ENCODE measurements at places on chromosomes 12 and 14.

- no peak for DNase-seq
Observed at GRCh38 chr12:127690161-127690560, 576.8 kb upstream of the TMEM132C start.

DNA sequence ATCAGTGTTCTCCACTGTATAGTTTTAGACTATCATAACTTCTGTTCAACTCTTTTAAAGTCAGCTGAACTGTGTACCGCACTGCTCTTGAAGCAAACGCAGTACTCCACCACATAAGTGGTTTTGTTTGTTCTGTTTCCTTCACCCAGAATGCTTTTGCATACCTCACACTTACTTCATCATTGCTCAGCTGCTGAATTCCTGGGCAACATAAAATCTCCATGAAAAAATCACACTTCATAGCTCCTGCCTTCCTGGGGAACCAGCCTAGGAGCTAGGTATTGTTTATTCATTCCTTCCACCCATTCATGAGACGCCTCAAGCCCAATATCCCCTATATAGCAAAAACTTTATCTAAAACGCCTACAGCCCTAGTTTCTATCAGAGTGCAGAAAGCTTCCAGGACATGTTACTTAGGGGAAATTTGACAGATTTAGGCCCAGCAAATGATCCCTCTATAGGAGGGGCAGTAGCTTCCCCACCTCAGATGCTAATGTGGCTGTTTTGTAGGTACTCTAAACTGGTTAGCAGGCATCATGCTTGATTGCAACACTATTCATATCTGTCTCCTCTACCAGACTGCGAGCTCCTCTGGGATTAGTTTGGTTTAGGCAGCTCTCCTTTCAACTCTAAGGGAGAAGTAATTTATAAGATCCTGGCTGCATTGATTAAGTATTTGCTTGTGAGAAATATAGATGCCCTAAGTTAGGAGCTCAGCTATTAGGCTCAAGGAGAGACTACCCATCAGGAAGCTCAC lies 44.5 kb downstream of the LRRC9 start:
- DNase-seq, result no peak

- no peak for DNase-seq
Observed at GRCh38 chr12:92769124-92769901, 66.5 kb downstream of the PLEKHG7 start.

- no peak for DNase-seq
Observed at GRCh38 chr14:55098561-55098898, 30.5 kb upstream of the LGALS3 start.

DNA sequence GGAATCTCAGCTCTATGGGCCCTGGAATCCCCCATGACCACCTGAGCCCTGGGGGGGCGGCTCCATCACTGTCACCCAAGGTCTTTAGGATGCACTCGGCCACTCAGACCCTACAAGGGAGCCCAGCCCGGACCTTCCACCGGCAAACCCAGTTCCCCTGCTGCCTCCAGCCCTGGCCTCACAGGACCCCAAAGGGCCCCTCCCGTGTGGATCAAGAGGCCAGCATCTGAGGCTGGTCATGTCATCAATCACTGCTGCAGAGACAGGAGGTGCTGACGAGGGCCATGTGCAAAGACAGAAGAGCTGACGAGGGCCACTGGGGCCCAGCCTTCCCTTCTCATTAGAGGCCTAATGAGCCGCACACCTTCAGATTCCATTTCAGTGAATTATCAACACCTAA lies 39.0 kb upstream of the SFSWAP start:
- DNase-seq, result no peak

GRCh38 chr14:33307691-33308251 lies 369.1 kb downstream of the NPAS3 start:
- DNase-seq, result no peak

DNA sequence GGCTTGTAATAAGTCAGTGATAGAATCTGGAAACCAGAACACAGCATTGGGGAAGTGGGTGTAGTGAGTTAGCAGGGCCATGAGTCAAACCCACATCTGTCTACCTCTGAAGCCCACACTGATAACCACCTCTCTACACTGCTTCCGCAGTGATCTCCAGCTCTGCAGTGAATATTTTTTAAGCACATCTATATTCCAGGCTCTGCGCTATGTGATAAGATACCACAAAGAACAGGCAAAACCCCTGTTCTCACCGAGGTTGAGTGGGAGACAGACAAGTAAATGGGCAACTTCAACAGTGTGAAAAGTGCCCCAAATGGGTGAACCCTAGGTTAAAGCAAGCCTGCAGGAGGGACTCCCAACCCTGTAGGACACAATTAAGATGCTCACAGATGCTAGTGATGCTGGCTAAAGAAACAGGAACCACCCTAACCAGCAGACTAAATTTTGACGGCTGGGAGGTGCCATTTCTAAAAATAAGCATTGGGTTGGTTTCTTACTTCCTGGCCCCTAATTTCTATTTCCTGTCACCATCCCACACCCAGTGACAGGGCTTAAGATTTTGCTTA lies 375.0 kb downstream of the DPF3 start:
- DNase-seq, result peak; percentile 21

GRCh38 chr12:76158518-76159321 lies 74.2 kb upstream of the NAP1L1 start:
- peak; percentile 83 for DNase-seq

- DNase-seq, result no peak
Observed at GRCh38 chr14:77100961-77101360, 2.9 kb downstream of the CIPC start.

DNA sequence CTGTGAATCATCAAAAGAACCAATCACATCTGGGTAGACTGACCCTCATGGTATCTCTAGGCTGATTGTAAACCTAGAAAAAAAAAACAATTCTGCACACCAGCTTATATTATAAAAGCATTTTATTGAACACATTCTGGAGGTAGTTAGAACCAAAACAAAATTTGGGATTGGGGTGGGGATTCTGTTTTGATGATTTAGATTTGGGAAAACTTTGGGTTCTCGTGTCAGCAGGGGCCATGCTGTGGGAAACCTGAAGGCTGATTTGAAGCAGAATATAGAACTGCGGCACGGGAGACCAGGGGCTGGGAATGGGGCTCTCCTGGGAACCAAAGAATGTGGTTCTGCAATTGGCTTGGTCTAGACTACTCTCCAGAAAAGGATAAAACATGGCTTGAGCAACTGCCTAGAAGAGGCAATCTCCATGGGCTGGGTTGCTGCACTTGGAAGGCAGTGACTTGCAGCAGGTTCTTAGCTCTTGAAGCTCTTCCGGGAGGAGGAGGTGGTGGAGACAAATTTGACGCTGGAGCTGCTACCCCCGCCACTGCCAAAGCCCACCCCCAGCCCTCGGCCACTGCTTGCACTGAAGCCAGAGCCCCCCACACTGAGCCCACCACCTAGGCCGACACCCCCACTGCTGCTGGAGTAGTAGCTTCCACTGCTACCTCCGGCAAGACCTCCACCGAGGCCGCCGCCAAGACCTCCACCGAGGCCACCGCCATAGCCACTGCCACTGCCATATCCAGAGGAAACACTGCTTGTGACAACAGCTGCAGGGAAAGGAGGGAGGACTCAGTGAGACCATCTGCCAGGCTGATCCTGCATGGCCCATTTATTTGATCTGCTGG lies 5.5 kb downstream of the KRT5 start:
- no peak for DNase-seq

DNA sequence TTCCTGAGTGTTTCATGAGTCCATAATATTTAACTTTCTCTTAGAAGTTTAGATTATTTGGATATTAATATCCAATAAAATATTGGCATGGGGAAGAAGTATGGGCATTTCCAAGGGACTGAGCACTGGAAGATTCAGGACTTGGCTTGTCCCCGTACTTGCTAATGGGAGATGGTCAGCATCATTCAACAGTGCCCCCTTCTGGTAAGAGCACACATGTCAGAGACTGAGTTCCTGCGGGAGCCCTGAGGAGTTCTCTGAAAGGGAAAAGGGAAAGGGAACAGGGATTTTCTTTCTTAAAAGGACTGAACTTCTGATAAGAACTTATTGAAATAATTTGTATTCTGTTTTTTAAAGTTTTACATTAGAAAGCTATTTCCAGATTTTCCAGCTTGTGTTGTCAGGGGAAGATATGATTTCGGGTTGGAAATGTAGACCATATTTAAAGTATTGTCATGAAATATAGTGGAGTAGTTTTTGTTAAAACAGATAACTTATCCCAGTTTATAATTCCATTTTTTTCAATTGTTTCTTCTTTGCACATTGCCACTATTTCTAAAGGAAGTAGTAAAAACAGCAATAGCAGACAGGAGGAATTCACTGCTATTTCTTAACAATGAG lies 59.8 kb upstream of the C12orf71 start:
- peak; percentile 15 for DNase-seq

DNA sequence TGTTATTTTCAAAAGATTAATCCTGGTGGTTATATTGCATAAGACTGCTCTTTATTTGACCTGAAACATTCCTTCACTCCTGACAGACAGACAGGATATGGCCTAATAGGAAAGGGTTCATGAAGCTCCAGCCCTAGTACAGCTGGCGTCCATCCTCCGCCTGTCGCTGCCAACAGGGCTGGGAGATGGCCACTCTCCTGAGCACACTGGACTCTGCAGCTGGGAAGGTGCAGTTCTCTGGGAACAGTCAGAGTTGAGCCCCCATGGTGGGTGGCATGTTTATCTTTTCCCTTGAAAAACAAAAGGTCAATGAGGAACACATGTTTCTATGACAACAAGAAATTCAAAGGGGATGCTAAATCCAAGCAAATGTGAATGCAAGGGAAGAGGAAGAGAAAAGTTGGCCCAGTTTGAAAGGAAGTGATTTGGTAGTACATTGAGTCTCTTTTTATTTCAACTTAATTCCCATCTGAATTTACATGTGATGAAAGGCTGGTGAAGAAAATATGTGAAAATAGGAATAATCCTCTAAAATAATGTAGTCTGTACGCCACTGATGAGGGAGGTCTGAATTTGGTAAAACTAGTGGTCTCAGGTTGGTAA lies 89.9 kb upstream of the DCN start:
- DNase-seq, result no peak

GRCh38 chr12:74985293-74985985 lies 224.2 kb downstream of the KCNC2 start:
- DNase-seq, result no peak

DNA sequence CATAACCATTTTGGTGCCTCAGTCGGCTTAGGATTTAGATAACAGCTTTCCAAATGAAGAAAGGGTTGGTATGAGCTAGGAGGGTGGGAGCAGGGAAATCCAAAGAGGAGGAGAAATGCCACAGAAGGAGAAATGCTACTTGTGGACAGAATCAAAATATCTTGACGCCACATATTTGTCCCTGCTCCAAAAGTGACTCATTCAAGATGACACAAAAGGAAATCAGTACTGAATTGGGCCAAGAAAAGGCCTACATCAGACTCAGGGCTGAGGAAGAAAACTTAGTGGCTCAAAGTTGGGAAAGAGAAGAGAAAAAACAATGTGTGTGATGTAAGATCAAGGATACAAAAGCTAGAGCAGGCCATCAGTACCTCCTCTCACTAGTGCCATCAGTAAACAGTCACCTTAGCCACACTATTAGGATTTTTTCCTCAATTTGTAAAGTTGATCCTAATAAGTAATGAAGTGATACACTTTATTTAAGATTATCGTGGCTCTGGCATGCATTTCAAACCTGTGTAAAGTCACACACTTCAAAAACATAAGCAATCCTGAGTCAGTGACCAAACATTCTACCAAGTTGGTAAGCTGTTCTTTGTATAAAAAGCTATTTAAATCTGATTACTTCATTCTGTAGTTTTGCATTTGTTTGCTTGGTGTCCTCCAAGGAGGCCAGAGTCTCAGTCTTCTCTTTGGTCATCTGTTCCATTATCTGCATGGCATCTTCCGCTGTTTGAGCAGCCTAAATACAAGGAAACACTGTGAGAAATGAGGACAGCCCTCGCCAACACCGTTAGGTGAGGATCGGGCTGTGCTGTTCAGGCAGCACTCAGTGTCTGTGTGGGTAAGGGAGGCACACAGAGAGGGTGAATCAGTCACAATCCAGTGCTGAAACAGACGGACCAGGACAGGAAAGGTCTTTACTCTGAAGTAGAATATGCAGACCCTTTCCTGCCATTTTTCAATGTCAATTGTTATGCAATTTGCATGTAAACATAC lies 52.6 kb upstream of the VPS33A start:
- DNase-seq, result no peak

GRCh38 chr12:107178776-107179175 lies 85.4 kb upstream of the CRY1 start:
- no peak for DNase-seq

GRCh38 chr14:21846227-21846885 lies 172.7 kb upstream of the OR4E1 start:
- peak; percentile 44 for DNase-seq

DNA sequence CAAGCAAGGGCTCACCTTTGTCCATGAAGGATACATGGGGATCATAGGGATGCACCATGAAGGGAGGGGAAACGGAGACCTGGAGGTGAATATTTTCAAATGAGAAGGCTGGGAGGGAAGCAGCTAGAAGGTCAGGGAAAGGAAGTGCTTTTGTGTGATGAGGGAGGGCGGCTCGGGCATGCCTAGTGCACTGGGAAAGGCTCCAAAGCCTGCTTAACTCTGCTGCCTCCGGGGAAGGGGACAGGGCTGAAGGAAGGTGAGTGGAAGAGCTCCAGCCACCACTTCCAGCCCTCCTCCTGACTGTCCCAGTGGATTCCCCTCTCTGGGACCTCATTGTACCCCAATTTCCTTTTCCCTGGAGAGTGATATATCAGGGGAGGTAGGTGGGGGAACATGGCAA lies 149.4 kb upstream of the PRMT8 start:
- DNase-seq, result no peak

GRCh38 chr12:82555699-82556098 lies 131.0 kb upstream of the TMTC2 start:
- DNase-seq, result no peak

DNA sequence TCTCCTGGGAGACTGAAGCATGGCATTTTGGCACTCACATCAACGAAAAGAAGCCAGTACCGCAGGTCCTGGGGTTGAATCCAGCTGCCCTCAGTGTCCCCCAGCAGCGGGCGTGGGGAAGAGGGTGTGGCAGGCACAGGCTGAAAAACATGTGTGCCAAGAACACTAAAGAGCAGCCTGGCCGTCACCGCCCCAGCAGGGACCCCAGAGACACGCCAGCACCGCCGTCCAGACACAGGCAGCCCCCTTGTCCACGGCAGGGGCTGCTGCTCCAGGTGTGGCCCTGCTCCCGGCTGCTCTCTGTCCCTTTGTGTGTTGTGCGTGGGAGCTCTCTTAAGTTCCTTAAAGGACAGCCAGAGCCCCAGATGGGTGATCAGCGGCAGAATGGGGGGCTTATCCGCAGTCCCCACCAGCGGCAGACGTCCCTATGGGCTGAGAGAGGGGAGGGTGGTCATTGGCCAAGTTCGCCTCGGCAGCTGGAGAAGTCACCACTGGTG lies 556 bp downstream of the PHETA1 start:
- no peak for DNase-seq

DNA sequence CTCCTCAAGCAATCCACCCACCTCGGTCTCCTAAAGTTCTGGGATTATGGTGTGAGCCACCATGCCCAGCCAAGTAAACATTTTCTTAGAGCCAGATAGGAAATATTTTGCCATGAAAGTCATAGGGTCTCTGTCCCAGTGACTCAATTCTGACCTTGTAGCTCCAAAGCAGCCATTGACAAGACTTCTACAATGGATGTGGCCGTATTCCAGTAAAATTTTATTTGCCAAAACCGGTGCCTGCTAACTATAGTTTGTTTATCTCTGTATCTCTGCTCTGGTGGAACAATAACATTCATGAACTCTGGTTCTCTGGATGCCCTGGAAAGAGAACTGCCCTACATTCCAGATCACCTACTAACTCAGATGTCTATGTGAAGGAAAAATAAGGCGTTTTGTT lies 54.6 kb upstream of the USP44 start:
- no peak for DNase-seq

GRCh38 chr14:68684466-68685418 lies 108.1 kb downstream of the ZFP36L1 start:
- no peak for DNase-seq
